ENCODE measurements at places on chromosomes 1 and 21.

- no peak for DNase-seq
These were observed 144.3 kb downstream of the ST6GALNAC3 start for GRCh38 chr1:76218888-76219287.

GRCh38 chr21:46206163-46207005 is 22.1 kb upstream of the SPATC1L start:
- no peak for DNase-seq

GRCh38 chr1:156748670-156749418 is 2.6 kb downstream of the HDGF start:
- peak; percentile 11 for DNase-seq

GRCh38 chr1:212153635-212154034 is 118.1 kb downstream of the DTL start:
- DNase-seq: no peak

- DNase-seq: no peak
These were observed 80.6 kb upstream of the SLC44A3 start for GRCh38 chr1:94739521-94740061.

GRCh38 chr1:106846656-106847055 is 209.8 kb upstream of the PRMT6 start:
- no peak for DNase-seq

DNA sequence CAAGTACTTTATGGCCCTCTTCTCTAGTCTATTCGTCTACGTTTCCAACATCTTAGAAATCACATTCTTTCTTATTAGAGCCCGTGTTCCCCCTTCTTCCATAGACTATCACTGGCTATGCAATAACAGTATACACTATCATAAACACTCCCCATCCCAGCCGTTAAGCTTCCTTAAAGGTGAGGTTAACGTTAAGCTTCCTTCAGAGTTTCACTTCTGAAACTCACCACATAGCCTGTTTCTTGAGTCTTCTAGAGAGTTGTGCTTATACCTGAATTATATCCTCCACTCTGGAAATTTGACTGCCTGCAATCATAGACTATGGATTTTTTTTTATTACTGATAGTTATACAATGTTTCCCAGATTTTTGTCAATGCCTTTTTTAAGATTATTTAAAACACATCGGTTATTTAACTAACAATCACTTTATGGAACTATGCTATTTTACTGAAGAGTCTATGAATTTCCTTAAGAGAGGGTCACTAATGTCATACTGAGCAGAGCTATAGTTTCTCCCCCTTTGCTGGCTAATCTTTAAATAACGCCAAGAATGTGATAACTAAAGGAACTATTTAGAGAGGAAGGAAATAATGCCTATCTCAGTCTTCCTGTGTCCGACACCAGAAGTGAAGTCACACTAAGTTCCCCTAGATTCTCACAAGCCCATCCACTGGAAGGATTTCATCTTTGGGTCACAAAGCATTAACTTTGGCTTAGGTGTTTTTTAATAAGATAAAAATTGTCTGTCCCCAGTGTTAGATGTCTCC is 16.8 kb downstream of the FCER1A start:
- no peak for DNase-seq

DNA sequence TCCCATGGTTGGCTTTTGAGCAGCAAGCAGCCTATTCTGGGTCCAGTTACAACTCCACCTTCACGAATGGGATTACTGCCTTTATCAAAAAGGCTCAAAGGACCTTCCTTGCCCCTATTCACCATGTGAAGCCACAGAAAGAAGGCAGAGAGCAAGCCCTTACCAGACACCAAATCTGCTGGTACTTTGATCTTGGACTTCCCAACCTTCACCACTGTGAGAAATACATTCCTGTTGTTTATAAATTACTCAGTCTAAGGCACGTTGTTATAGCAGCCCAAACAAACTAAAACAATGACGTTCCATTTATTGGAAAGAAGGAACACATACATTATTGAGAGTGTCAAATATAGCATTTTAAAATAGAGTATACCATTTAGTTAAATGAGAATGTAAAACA is 1557.9 kb downstream of the PLA2G4A start:
- no peak for DNase-seq

DNA sequence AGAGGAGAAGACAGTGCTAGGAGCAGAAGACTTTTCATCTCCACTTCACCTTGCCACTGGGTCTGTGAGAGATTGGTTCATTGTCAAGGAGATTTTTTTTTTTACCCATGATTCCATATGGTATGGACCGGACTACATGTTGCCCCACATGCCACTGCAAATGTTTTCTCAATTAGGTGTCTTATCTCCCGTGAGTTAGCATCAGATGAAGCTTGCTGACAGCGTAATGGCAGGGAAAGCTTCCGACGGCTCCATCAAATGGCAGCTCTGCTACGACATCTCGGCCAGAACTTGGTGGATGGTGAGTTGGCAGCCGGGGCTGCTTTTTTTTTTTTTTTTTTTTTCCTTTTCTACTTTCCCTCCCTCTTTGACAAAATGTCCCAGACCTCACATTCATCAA is 217.2 kb upstream of the NFIA start:
- no peak for DNase-seq

DNA sequence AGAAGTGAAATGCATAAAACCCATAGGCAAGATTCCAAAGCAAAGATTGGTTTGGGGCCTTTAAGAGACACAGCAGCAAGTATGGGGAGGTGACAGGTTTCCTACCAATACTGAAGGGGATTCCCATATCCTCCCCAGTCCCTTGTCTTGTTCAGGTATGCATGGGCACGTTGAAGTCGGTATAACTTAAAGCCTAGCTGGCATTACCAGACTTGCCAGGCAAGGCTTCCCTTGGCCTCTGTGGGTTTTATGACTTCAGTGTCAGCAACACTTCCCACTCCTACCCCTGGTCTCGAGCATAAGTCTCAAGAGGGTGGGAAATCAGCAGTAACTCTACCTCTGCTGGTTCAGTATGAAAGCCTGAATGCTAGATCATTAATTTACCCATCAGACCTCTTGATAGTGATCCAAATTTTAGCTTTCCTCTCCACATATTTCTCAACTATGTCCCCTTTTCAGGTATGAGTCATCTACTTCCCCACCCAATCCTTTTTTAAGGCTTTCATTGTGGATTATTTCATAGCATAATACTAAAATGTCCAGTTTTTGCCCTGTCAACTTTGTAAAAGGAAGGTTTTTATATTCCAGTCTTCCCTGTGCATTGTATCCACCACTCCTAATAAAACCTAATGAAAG is 6.8 kb downstream of the CYP4X1 start:
- DNase-seq: no peak

DNA sequence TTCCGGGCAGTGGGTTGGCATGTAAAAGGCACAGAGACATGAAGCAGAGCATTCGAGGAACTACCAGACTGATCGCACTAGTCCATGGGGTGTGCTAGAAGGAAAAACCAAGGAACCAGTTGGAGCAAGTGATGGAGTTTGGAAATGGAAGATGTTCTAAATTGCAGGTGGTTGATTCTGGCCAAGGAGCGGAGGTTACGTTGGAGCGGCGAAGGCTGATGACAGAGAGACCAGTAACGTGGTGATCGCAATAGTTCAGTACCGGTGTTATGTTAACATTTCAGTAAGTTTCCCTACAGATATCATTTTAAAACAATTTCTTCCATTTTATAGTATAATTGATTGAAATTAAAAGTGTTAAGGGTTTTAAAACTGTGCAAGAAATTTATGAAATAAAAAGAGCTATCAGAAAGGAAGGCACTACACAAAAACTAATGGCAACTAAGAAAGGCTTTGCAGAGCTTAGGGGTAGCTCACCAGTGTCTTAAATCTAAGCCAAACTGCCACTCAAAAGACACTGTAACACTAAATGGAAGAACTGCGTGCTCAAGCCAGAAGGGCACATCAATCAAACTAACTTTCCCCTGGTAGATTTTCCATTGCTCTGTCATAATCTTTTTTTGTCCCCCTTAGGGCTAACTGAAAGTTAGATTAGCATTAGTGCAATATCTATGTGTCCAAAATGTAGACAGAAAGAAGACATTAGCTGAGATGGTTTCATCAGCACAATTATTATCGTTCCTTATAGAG is 11.3 kb upstream of the HEATR1 start:
- DNase-seq: no peak

GRCh38 chr1:183129921-183130690 is 56.0 kb upstream of the LAMC2 start:
- DNase-seq: no peak

GRCh38 chr21:36716836-36717235 is 17.9 kb downstream of the SIM2 start:
- DNase-seq: no peak

GRCh38 chr1:9628541-9629444 is 22.7 kb upstream of the PIK3CD start:
- DNase-seq: no peak

GRCh38 chr21:36347278-36347961 is 27.4 kb downstream of the MORC3 start:
- no peak for DNase-seq

GRCh38 chr1:117166076-117166475 is 44.5 kb upstream of the TRIM45 start:
- DNase-seq: no peak

- DNase-seq: no peak
These were observed 143.4 kb upstream of the HOOK1 start for GRCh38 chr1:59671066-59671952.

- peak; percentile 48 for DNase-seq
These were observed 12.3 kb upstream of the IFNLR1 start for GRCh38 chr1:24199291-24199900.

- no peak for DNase-seq
These were observed 6.3 kb upstream of the TTLL10 start for GRCh38 chr1:1167398-1167821.

DNA sequence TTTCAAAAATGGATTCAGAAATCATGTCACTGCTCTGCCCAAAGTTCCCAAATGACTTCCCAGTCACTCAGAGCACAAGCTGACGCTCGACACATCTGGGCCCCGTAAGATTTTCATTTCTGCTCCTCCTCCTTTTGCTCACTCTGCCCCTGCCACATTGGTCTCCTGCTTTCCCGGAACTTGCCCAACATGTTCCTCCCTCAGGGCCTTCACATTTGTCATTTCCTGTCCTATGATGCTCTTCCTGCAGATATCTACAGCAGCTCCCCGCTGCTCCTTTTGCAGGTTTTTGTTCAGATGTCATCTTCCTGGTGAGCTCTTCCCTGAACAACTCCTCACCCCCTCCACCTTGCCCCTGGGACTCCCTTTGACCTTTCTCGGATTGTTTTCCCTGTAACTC is 58.5 kb upstream of the IVNS1ABP start:
- DNase-seq: no peak

DNA sequence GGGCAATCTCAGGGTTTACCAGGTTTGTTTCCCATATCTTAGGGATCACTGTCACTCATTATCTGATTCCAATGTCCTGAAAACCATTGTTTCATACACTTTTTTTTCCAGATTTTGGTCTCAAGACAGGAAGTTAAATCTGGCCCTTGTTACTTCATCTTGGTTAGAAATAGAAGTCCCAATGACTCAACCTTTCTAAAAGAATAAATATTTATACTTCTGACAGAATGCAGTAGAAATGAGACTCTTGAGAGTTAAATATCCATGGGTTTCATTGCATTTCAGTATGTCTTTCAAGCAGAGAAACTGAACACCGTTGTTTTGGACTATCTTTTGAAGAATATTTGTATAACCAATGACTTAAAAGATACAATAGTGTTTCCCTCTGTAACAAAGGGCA is 19.8 kb upstream of the VCAM1 start:
- no peak for DNase-seq

DNA sequence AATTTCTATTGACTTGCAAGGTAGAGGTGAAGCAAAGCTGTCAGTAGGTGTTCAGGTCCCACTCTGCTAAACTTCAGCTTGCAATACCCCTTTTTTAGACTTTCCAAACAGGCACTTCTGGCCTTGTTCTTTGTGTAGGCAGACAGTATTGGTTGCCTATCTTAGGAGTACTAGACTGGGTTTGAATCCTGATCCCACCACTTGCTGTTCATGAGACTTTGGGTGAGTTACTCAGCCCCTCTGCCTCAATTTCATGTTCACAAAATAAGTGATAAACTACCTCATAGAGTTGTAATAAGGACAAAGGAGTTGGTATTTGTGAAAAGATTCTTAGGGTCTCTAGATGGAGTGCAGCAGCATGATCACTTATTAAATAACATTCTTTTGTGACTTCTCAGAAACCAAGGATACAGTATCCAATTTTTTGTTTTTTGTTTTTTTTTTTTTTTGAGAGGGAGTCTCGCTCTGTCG is 5.2 kb downstream of the RCC1 start:
- no peak for DNase-seq

- no peak for DNase-seq
These were observed 15.1 kb downstream of the PSRC1 start for GRCh38 chr1:109267743-109268300.

GRCh38 chr1:206554701-206555472 is 47.6 kb downstream of the RASSF5 start:
- DNase-seq: no peak

DNA sequence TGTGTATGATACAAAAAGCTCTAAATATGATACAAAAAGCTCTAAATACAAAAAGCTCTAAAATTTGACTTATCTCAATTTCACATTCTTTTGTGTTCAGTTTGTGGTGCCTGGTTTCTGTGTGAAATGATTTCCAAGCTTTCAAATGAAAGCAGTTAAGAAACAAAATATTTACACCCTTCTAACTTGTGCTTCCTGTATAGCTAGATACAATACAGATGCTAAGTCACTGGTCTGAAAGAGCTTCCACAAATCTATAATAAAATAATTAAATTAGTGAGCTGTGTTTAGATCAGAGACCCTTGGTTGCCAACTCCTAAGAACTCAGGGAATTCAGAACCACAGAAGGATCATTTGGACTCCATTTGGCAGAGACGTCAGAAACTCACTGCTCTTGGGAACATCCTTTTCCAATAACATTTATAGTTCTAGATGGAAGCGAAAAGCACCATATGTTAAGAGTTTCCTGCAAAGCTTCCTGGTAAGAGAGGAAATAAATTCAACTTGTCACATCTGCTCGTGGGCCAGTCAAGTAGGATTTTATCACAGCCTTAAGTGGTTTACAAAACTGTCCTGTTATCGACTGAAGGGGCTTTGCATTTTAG is 1079.1 kb downstream of the ADGRL2 start:
- no peak for DNase-seq

DNA sequence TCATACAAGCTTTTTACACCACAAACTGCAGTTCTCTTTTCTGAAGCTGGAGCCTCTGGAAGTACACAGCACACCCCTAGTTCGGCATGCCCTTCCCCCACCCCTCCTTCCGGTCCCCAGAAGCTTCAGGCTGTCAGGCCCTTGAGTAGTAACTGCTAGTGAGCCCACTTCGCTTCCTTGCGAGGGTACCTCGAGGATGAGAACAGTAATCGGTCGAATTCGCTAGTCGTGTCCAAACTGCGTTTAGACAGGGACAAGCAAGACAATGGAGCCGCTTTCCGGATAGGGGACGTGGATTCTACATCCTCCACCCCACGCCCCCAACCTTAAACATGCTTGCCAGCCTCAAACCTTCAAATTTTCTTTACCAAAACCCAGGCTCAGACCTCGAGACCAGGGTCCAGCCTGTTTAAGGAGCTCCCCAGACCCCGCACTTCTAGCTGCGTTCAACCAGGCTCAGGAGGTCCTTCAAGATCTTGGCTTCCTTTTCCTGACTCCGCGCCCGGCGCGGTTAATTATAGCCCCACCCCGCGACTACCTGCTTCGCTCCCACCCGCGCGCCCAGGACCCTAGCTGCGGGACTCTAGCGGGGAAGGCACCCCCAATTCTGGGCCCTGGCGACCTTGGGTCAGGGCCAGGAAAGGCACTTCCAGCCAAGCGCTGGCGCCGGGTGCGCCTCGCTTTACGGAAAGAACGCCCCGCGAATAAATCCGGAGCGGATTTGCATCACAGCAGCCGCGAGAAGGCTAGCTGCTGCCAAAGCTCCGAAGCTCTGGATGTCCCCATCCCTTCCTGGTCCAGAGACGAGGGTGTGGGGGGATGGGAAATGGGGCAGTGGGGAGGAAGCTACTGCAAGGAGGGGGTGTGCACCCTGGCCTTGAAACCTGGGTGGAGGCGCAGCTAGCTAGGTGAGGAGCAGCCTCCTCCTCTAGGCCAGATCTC is 8.1 kb upstream of the TSPAN1 start:
- peak; percentile 46 for DNase-seq

Data from caudate nucleus (tissue), 63 donors.